HCEC 1CT (cell line): ENCODE measurements at places on chromosomes 11 and 22.
A peak's percentile ranks its signal among the peaks of the same experiment; 100 is the strongest.

GRCh38 chr11:13229136-13229535, 48.5 kb upstream of the BMAL1 start:
- no peak for DNase-seq

DNA sequence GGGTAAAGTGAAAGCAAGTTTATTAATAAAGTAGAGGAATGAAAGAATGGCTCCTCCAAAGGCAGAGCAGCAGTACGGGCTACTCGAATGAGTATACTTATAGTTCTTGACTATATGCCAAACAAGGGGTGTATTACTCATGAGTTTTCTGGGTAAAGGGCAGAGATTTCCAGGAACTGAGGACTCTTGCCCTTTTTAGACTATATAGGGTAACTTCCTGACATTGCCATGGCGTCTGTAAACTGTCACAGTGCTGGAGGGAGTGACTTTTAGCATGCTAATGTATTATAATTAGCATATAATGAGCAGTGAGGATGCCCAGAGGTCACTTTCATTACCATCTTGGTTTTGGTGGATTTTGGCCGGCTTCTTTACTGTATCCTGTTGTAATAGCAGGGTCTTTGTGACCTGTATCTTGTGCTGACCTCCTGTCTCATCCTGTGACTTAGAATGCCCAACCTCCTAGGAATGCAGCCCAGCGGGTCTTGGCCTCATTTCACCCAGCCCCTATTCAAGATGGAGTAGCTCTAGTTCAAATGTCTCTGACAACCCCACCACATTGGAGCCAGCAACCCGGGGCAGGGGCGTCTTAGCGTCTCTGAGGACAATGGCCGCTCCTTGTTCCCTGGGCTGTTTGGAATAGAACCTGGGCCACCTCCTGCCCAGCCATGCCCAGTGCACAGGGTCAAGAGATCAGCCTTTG, 34.9 kb upstream of the CD82 start:
- DNase-seq: peak; percentile 15

DNA sequence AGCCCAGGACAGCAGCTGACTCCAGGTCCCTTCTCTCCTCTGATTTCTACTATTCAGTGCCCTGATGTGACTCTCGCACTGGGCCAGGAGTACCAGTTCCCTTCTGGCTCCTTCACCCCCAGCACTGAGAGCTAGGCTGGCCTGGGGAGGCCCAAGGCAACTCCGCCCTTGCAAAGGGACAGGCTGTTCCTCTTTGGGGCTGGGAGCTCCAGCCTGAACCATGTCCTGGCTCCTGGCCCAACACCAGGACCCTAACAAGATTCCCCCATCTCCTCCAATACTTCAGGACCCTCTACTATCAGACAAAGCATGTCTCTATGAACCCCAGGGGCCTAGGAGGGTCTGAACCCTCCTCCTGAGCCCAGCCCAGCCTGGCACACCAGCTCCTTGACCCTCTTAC, 12.5 kb downstream of the CREB3L1 start:
- DNase-seq: no peak

DNA sequence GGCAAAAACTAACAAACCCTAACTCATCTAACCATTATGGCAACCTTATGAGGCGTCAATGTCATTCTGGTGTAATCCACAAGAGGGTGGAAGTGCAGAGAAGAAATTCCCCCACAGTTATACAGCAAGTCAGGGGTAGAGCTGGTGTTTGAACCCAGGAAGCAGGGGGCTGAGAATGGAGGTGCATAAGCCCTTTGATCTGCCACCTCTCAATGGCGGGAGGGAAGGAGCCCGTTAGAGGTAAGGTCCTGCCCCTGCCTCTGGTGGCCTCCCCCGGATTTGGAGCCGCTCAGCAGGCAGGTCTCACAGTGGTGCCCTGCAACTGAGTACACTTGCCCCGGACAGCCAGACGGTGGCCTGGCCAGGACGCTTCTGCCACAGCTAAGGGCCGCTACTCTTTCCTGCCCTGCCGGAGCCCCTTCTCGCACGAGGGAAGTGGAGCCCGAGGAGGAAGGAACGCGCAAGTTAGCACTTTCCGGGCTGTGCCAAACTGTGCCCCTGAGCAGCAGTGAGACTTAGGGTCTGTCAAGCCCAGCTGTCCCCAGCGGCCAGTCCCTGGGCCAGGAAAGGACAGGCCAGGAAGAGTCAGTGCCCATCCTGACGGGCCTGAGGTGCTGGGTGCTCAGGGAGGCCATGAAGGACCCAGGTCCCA, 1.1 kb downstream of the FXYD2 start:
- DNase-seq: no peak

GRCh38 chr22:18978506-18978905, 42.4 kb upstream of the PRODH start:
- no peak for DNase-seq

DNA sequence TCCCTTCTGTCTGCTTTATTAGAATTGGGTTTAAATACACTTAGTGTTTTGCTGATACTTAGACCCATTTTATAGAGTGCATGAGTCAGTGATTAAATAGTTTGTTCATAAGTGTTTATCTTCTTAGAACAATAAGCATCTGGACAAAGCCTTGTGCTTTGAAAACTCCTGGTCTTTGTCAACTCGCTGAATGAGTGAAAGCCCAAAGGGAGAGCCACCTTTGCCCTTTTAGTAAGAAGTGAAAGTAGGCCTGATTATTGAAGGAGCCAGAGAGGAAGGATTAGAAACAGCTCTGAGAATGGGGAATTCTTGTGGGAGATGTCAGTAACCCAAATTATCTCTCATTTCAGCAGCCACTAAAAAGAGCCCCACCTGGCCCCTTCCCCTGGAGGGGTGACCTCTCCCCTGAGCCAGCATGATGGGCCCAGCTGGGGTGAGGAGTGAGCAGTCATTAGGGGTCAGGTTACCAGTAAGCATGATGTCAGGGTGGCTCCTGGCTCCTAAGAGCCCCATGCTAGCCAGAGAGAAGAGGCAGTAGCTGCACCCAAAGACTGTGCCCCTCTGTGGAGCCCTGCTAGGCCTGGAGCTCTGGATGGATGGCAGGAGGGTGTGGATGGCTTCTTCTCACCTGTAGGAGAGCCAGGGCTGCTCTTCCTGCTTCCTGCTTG, 125.1 kb upstream of the E2F8 start:
- DNase-seq: peak; percentile 48

DNA sequence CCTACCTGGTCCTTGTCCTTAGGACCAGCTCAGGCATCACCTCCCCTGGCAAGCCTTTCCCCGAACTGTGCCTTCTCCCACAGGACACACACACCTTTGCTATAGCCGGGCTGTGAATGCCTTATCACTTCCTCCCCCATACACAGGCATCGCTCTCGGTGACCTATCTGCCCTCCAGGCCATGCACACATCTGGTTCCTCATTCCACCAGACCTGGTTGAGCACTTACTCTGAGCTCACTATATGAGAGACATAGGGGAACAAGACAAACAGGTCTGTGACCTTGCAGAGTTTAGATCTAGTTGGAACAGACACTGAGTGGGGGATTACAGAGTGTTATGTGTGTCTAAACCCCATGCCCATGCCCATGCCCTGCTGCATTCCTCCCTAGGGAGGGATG, 3.1 kb upstream of the BCR start:
- DNase-seq: no peak

- DNase-seq: no peak
Observed at GRCh38 chr11:45368697-45369096, 82.6 kb upstream of the SYT13 start.

GRCh38 chr22:25137577-25138525, 61.8 kb upstream of the CRYBB3 start:
- no peak for DNase-seq

- no peak for DNase-seq
Observed at GRCh38 chr22:31227186-31227585, 15.1 kb downstream of the LIMK2 start.

- DNase-seq: peak; percentile 32
Observed at GRCh38 chr11:20355221-20356219, 8.0 kb upstream of the HTATIP2 start.

DNA sequence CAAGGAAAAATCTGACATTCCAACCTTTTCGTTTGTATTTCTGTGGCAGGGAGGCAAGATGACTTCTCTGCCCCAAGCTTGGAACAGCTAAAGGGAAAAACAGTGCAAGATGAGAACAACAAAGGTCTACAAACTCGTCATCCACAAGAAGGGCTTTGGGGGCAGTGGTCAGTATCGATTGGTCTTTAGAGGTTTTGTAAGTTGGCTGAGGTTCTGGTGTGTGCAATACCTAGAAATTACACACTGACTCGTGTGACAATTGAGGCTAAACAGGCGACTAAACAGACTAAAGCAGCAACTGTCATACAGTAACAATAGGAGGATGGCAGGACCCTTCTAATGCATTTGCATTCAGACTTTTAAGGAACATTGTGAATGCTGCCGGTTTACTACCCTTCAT, 994 bp downstream of the DEPDC5 start:
- no peak for DNase-seq

DNA sequence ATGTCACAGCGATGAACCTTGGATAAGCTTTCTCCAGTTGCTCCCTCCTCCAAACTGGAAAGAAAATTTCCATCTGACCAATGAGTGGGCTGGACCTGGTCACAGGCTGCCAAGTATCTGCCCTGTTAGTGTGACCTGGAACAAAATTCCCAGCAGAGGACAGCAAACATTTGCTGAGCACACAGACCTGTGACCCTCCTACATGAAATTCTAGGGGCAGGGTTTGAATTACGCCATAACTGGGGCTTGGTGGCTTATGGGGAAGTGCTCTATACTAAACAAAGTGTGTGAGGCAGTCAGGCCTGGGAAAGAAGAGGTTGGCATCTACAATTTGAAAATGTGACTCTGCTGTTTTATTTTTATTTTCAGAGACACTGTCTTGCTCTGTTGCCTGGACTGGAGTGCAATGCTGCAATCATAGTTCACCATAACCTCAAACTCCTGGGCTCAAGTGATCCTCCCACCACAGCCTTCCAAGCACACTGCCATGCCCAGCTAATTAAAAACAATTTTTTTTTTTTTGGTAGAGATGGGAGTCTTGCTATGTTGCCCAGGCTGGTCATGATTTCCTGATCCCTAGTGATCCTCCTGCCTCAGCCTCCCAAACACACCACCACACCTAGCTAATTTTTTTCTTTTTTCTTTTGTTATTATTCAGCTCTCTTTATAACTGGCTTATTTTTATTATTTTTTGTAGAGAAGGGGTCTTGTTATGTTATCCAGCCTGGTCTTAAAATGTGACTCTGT, 13.6 kb upstream of the XBP1 start:
- DNase-seq: no peak

DNA sequence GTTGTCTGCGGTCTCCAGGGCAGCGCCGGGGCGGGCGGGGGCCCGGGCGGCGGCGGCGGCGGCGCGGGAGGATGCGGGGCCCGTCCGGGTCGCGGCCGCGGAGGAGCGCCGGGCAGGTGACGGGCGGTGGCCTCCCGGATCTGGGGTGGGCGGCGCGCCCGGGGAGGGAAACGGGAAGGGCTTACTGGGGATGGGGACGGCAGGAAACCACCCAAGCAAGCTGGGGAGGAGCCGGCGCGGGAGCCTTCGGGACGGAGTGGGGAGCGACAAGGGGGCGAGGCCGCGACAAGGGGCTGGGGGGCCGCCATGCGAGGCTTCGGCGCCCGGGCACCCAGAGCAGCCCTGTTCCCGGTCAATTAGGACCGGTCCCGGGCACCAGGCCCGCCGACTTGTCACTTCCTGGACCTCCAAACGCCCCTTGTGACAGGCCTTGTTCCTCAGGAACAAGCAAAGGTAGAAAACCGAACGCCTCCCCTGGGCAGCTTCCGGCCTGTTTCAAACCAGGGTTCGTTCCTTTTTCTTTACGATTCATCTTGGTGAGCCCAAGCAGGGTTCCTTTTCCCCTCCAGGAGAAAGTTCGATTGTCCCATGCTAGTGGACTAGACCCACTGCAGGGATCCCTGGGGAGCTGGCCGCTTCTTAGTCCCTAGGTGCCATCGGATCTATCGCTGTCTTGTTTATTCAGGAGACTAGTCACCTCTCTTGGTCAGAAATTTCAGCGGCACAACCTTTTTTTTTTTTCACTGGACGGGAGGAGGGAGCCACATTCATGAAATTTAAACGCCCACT, 492 bp downstream of the JHY start:
- DNase-seq: peak; percentile 3

DNA sequence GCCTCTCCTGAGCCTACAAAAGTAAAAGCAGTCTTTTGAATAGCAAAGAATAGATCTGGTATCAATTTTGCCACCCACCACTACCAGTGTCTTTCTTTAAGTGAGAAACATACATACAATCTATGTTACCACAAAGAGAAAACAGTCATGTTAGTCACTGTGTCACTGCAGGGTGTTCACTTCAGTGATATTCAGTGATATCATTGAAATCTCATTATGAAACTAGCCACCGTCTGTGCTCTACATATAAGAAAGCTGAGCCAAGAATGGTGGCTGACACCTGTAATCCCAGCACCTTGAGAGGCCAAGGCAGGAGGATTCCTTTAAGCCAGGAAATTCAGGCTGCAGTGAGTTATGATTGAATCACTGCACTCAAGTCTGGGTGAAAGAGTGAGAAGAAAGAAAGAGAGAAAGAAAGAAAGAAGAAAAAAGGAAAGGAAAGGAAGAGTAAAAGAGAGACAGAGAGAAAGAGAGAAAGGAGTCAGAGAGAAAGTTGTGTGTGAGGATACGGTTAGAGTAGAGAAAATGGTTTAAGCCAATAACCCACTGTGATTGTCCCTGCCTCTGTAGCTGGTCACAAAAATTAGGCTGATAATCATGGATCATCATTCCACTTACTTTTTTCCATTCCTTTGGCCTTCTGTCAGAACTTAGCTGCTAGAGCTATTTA, 847.1 kb downstream of the FAM181B start:
- DNase-seq: no peak

GRCh38 chr22:29022101-29022817, 39.4 kb downstream of the C22orf31 start:
- no peak for DNase-seq

DNA sequence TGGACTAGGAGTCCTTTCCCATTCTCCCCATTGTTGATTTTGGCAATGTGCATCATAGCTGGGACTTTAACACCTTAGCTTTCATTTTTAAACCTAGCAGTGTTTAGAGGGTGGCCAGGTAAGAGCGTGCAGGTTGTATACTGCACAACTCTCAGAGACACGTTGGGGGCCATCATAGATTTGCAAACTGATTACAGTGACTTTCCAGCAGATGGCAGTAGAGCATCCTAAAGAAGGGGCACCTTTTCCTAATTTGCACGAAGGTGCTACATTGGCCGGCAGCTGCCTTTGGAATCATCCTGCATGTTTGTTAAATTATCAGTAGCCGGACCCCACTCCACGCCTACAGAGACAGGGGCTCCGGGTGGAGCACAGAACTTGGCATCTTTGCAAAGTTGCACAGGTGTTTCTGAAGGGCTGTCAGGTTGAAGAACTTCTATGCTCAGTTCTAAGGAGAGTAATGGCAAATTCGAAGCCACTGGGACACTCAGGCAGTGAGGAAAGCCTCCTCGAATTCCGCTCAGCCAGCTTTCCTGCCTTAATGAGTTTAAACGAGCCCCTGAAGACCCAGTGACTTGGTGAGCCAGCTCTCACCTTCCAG, 7.7 kb downstream of the LHFPL7 start:
- peak; percentile 11 for DNase-seq

GRCh38 chr11:105918039-105918438, 104.0 kb downstream of the MSANTD4 start:
- no peak for DNase-seq

DNA sequence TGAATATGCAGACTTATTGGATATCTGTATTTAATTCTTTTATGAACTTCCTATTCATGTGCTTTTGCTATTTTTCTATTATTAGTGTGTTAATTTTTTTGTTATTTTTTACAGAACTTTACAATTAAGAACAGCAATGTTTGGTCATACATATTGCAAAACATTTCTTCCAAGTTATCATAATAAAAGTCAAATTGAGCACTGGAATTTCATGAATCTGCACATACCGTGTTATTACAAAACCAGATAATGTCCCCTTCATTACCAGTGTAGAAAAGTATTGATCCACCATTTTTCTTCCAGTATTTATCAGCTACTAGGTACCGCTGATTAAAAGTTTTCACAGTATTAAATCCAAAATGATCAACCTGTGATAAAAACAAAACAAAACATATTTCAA, 40.5 kb downstream of the PRCP start:
- peak; percentile 7 for DNase-seq
